ENCODE measurements at places on chromosomes 6 and 20.

DNA sequence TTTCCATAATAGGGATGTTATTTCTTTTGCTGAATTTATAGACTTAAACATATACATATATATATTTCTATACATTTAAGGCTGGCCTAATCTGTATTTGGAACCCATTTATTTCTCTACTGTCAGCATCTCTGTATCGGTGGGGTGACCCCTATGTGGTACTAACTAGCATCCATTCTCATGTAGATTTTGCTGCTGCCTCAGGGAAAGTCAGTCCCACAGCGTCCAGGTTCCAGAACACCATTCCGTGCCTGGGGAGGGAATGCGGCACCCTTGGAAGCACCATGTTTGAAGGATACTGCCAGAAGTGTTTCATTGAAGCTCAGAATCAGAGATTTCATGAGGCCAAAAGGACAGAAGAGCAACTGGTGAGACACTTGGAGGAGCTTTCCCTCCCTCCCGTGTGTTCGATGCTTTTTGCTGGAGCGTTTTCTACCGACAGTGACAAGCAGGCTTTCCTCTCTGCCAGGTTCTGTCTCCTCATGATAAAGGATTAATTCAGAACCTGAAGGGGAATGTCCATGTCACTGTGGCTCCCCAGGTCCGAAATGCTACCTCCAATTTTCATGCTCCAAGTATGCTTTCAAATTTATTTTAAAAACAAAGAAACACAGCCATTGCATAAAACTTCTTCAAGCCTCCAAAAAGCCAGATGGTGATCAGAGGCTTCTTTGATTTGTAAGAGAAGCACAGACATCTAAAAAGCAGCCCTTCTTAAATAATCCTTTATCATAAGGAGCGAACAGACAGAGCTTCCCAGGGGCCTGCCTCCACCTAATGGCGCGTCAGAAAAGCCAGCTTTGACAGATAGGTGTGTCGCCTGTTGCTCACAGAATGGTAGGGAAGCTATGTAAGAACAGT is 13.1 kb downstream of the TNFAIP3 start:
- no peak for DNase-seq

DNA sequence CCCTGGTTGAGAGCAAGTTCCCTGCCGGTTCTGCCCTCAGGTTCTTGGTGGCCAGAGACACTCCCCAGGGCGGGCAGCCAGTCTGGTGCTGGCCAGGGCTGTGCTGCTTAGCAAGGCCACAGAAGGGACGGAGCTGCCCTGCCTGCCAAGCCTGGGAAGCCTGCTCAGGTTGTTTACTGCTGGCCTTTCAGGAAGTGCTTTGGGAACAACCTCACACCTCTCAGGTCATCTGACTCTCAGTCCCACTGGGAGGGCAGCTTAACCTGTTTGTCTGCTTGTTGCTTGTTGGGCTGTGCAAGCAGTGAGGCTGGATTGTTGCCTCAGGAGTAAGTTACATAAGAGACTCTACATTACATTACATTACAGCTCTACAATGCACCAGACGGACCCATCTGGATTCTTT is 75.8 kb upstream of the AFDN start:
- no peak for DNase-seq

DNA sequence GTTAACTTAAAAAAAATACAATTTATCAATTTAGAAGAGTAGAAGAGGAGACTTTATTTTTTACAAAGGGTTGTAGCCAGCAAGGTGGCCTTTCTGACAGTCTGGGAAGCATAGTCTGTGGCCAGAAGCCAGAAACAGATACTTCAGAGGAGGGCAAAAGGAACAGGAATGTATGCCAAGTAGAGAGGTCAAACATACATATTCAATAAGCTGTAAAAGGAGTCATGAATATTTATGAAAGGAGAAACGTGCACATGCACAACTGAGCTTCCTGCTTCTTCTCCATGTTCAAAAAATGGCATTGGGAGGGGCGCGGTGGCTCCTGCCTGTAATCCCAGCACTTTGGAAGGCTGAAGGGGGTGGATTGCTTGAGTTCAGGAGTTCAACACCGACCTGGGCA is 43.9 kb upstream of the FAM184A start:
- DNase-seq = no peak

DNA sequence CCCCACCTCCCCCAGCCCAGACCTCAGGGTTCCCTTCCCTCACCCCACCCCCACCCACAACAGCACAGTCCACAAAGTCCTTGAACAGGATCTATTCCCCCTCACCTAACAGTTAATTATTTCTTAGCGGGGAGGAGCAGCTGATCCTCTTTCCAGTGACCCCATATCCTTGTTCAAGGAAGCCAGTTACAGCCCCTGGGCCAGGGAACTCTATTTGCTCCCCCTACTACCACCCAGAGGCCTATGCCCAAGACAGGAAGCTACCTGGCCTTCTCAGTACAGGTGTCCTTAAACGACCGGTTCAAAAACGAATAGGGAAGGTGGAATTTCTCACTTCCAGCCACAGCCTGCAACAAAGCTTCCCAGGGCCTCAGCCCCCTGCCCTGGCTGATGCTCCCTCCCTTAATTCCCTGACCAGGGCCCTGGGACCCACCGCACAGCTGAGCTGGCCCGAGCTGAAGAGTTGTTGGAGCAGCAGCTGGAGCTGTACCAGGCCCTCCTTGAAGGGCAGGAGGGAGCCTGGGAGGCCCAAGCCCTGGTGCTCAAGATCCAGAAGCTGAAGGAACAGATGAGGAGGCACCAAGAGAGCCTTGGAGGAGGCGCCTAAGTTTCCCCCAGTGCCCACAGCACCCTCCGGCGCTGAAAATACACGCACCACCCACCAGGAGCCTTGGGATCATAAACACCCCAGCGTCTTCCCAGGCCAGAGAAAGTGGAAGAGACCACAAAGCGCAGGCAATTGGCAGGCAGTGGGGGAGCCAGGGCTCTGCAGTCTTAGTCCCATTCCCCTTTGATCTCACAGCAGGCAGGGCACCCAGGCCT is 778 bp downstream of the MCCD1 start:
- DNase-seq = no peak

DNA sequence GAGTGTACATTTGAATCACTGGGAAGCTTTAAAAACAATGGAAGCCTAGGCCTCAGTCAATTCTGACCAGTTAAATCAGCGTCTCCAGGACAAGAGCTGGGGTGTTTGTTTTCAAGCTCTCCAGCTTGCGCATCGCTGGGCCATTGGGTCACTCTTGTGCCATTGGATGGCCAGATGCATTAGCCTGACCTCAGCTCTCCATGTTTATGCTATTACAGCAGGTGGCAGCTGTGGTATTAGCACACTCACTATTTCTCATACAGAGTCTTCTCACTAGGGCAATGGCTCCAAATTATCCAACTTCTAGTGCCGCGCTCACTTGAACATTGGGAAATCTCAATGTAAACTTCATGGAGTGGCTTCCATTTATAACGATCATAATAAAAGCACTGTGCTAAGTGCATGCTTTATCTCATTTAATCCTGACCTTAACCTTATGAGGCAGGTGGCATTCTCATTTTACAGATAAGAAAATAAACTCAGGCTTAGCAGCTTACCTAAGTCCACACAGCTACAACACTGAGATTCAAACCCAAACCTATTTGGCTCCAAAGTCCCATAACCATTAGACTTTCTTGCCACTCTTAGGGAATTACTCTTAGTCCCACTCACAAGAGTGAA is 108.8 kb downstream of the PPP1R14C start:
- no peak for DNase-seq

GRCh38 chr6:37103169-37104039 is 66.5 kb upstream of the PIM1 start:
- peak; percentile 40 for DNase-seq

DNA sequence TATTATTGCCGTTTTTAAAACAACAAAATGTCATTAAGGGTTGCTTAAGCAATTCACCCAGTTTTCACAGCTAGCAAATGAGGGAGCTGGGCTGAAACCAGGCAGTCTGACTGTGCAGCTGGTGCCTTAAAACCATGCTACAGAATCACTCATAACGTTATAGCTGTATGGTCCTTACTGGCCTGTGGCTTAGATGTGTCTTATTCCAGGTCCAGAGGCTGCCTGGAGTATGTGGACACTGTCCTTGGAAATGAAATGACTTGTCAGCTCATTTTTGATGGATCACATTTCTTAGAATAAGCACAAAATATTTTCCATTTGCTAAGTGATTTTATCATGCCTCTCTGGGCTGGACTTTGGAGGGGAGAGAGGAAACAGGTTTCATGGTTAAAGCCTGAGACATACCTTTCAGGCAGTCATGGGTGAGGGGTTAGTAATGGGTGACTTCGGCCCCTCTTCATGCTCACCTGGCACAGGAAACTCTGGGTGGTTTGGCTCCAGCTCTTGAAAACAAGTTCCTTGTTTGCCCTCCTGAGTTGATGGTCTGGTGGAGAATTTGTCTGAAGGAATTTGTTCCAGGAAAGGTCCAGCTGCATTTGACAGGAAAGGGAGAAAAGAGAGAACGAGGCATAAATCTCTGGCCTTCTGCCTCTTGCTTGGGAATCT is 823.2 kb downstream of the DHX35 start:
- DNase-seq = no peak

- no peak for DNase-seq
These were observed 62.5 kb downstream of the METTL24 start for GRCh38 chr6:110295451-110296165.

GRCh38 chr6:27684264-27685211 is 211.6 kb upstream of the ZNF184 start:
- no peak for DNase-seq

- DNase-seq = no peak
These were observed 27.2 kb downstream of the SRC start for GRCh38 chr20:37373020-37373598.

GRCh38 chr20:52601295-52601971 is 370.7 kb upstream of the TSHZ2 start:
- no peak for DNase-seq

GRCh38 chr6:54285595-54285994 is 22.6 kb upstream of the TINAG start:
- DNase-seq = no peak

GRCh38 chr6:89522778-89523177 is 89.8 kb downstream of the ANKRD6 start:
- no peak for DNase-seq

DNA sequence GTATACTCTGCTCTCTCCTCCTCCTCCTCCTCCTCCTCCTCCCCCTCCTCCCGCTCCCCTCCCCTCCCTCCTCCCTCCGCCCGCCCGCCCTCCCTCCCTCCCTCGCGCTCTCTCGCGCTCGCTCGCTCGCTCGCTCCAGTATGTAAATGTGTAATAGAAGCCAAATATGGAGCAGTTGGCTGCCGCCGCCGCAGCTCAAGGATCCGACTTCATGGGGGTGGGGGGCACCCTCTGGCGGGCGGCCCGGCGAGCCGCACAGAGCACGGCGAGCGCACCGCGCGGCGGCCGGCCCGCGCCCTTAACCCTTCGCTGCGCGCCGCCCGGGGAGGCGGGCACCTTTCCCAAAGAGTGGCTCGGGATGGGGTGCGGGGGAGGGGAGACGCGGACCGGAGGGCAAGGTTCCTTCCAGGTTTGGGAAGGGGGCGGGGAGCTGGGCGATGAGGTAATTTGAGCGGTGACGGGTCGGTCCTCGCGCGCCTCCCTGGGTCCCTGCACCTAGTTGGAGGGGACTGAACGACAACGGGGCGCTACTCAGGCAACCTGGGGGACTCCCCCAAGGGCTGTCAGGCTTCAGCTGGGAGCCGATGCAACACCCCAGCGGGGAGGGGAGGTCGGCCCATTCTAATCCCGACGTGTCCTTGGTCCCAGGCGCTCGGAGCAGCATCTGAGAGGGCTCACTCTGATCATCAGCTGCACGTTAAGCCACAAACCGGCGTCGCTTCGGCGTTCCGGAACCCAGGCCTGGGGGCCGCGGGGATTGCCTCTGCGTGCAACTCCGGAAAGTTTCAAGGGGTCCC is 409 bp upstream of the ATXN1 start:
- DNase-seq = peak; percentile 78

DNA sequence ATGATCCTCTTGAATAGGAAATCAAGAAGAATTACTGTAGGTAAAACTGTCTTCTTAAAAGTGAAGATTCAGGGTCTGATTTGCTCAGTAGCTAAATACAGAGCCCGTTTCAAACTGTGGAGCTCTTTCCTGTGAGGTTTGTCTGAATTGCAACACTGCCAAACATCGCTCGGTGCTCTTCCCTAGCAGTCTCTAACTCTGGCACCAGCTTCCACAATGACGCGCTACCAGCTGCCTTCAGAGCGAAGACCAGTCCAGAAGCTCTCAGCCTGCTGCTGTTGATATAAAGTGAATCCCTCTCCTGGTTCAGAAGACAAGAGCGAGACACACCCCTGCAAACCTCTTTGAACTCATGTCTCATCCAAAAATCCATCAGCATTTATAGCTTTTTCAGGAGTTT is 447.0 kb downstream of the LMBRD1 start:
- DNase-seq = peak; percentile 67

- no peak for DNase-seq
These were observed 38.8 kb upstream of the SPACA1 start for GRCh38 chr6:88008831-88009231.

GRCh38 chr6:79586548-79586947 is 44.6 kb upstream of the SH3BGRL2 start:
- DNase-seq = no peak

DNA sequence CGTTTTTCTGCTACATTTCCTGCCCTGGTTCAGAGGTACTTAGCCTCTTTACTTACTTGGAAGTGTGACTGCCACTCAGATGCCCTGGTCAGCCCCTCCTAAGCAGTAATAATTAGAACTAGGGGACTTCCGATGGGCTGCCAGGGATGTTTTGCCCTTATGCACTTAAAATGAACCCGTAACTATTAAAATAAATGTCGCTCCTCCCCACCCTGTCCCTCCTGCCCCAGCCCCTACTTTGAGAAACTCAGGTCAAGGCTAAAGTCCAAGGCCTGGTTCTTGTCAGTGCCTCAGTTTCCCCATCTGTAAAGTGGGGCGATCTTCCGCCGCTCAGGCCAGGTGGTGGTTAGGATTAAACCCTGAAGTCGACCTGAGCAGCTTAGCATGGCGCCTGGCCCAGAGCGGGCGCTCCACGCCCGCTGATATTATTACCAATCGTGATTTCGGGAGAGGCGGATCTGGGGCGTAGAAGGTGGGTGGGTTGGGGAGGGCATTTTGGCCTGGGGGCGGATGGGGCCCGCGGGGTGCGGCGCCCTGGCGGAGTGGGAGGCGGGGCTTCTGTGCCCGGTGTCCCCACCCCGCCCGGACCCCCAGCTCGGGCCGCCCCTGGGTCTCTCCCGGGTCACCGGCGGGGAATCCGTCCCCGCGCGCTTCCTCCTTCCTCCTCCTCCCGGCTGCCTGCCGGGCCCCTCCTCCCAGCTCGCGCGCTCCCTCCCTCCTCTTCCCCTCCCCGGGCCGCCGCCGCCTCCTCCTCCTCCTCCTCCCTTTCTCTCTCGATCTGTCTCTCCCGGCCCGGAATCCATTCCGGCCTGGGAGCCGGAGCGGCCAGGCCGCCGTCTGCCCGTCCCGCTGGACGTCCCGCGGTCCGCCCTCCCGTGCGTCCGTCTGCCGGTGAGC is at the start of gene SRC:
TSS of gene SRC (plus strand) at position 802 of the 897 bp plus-strand sequence. CDS start 38,014 bp downstream, outside the sequence.
- DNase-seq = peak; percentile 33

- DNase-seq = no peak
These were observed 48.6 kb upstream of the FABP7 start for GRCh38 chr6:122730775-122731386.
